ENCODE measurements at places on chromosomes 7 and 10. TPM values are rescaled to one million over a fixed set of nuclear protein-coding genes. Genes with fewer than 3 reads are reported as not detected.

- no peak overlapping the region for H3K4me3 ChIP-seq
- no peaks in the 10 kb centered on the region for H3K27me3 ChIP-seq
- H3K27ac ChIP-seq, result no peak overlapping the region
- no peaks in the 10 kb centered on the region for H3K36me3 ChIP-seq
Measured at GRCh38 chr7:80775897-80776296, 137.5 kb downstream of the CD36 start.

DNA sequence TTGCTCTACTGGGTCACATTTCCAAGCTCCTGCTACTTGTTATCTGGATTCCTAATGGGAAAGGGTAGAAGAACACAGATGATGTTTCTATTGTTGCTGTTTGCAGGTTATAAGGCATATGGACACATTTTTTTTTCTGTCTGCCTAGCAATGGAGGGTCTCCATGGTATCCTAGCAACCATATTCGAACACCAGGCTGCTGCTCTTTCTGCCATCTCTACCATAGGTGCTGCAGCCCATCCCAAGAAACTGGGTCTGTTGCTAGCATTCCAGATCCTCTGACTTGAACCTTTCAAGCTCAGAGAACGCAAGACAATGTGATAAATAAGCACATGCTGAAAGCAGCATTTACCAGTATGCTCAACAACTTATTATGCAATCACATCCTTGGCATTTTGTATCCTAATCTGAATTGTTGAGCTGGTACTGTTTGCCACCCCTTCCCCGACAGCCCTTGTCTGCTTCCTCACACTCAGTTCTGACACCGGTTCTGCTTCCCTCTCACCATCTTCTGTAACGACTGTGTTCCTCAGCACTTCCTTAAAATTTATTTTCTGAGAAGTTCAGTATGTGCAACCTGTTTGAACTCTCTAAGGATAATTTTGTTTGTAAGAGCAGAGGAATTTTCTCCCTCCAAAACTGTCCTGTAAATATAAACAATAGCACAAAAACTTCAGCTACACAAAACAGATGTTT lies 6.2 kb downstream of the PRKG1 start:
- H3K27me3 ChIP-seq, result peaks cover 17% of the 10 kb centered on the region
- H3K4me3 ChIP-seq, result no peak overlapping the region
- H3K36me3 ChIP-seq, result no peaks in the 10 kb centered on the region
- H3K27ac ChIP-seq, result no peak overlapping the region
- H3K4me1 ChIP-seq, result no peaks in the 10 kb centered on the region
- no peak for DNase-seq

DNA sequence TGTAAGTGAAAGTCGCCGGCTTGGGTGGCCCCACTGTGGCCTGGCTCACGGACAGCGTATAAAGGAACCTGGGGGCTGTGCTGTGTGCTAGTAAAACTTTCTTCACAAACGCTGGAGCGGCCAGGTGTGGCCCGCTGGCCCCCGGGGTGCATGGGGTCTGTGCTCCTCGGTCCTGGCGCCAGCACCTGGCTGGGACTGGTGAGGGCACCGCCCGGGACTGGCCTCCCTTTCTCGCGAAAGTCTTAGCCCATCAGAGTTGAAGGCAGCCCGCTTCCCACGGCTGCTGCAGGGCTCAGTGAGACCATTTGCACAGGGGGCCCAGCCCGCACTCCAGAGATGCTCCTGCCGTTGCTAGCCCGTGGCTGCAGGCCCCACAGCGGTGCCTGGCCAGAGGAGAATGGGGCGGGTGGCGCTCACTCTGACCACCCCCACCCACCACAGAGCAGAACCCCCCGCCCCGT lies 5.8 kb downstream of the PWWP2B start:
- no peak overlapping the region for H3K27ac ChIP-seq
- H3K4me1 ChIP-seq, result peaks cover 13% of the 10 kb centered on the region
- H3K36me3 ChIP-seq, result peaks cover 8% of the 10 kb centered on the region
- no peak overlapping the region for H3K4me3 ChIP-seq
- no peaks in the 10 kb centered on the region for H3K27me3 ChIP-seq
- no peak for DNase-seq

DNA sequence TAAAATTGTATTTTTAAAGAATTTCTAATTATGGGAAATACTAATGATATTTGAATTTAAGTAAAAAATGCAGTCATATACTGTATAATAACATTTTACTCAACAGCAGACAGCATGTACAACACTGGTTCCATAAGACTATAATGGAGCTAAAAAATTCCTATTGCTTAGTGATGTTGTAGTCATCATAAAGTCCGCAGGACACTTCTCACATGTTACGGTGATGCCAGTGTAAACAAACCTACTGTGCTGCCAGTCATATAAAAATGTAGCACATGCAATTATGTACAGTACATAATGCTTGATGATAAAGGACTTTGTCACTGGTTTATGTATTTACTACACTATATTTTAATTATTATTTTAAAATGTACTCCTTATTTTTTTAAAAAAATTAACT lies 629.3 kb downstream of the IPMK start:
- no peak overlapping the region for H3K27ac ChIP-seq
- DNase-seq, result no peak
- H3K27me3 ChIP-seq, result no peaks in the 10 kb centered on the region
- no peak overlapping the region for H3K4me3 ChIP-seq
- no peaks in the 10 kb centered on the region for H3K4me1 ChIP-seq

LRRC17 gene
- 0.21 TPM for total RNA-seq

SERPINE1 gene
- 0.05 TPM for total RNA-seq

Data from activated CD4-positive, alpha-beta T cell treated with anti-CD3 and anti-CD28 coated beads for 36 hours (primary cell).